ENCODE measurements at places on chromosomes 3 and 15. TPM values are rescaled to one million over a fixed set of nuclear protein-coding genes. Genes with fewer than 3 reads are reported as not detected.

GRCh38 chr3:81684751-81685395, 76.6 kb downstream of the GBE1 start:
- DNase-seq, result no peak

GRCh38 chr3:77254967-77255831, 215.3 kb downstream of the ROBO2 start:
- no peak for DNase-seq

Gene UTS2B
- total RNA-seq, result 0.65 TPM

Gene SERINC4
- total RNA-seq, result 0.30 TPM

- no peak for DNase-seq
These were observed 74.9 kb downstream of the OSBPL10 start for GRCh38 chr3:31906182-31906581.

Gene NDUFB5
- total RNA-seq, result 365 TPM

DNA sequence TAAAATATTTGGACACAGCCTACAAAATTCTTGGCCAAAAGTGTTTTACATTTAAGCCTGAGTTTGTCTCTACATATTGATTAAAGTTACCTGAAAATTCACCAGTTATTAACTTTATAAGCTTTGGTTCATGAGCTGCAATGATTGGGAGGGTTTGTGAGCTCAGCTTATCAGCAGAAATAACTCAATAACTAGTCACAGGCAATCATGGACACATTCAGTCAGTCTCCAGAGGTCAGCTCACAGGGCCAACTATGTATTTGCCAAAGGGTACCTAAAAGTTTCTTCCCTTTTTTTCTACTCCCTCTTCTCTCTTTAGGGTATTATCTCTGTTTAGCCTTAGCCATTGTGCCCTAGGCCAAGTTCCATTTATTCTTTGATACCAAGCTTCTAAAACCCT, 145.9 kb downstream of the ZPLD1 start:
- no peak for DNase-seq

DNA sequence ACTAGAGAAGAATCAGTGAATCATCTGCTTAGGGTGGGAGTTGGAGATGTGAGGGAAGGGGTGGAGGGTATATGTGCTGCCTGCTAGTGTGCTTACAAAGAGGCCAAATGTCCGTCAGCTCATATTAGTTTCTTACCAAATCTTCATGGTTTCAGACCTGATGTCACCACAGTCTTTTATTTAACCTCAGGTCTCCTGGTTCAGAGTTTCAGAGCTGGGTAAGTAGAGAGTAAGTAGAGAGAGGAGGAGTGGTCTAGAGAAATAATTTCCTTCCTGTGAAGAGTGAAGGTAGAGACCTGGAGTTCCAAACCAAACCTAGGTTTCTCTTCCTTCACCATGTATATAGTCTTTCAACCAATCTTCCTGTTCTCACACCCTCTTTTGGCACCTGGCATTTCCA, 17.5 kb upstream of the P2RY1 start:
- DNase-seq, result no peak

GRCh38 chr3:43327582-43327979, 41.2 kb downstream of the SNRK start:
- DNase-seq, result no peak

GRCh38 chr3:48047841-48048464, 31.7 kb upstream of the MAP4 start:
- DNase-seq, result no peak

DNA sequence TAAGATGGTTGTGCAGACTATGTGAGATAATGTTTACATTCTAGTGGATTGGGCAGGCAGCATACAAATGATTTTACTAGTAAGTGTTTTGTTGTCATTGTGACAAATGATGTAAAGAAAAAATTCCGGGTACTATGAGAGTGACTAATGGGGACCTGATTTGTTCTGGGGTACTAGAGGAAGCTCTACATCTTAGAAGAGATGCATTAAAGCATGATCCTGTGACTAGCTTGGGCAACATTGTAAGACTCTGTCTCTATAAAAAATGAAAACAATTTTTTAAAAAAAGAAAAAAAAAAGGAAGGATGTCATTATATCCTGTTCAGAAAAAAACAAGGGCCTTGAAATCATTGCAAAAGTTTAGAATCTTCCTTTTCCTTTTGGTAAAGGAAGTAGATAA, 58.1 kb upstream of the MYRIP start:
- no peak for DNase-seq

Gene FGF7
- total RNA-seq, result 44.6 TPM

GRCh38 chr3:89440386-89440785, 333.0 kb downstream of the EPHA3 start:
- DNase-seq, result no peak

Gene PRSS50
- 0.11 TPM for total RNA-seq

- DNase-seq, result no peak
These were observed 38.8 kb downstream of the PTPRG start for GRCh38 chr3:61600195-61600594.

- DNase-seq, result no peak
These were observed 50.9 kb upstream of the MRPL3 start for GRCh38 chr3:131553495-131554247.

GRCh38 chr3:7709376-7710082, 792.1 kb upstream of the LMCD1 start:
- DNase-seq, result no peak

DNA sequence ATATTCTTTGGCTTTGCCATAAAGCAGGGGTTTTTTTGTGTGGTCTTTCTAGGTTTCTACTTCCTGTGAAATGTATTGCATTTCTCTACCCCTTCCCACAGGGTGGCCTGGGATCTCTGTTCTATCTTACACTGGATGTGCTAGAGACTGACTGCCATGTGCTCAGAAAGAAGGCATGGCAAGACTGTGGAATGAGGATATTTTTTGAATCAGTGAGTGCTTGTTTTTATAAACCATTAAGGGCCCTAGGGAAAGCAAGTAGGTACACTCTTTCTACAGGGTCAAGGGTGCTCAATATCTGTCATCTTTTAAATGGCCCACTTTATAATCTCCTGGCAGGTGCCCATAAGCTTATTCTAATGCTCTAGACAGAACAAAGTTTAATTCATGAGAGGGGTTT, 730 bp downstream of the FETUB start:
- DNase-seq, result no peak

Gene DUOXA1
- 0.68 TPM for total RNA-seq

DNA sequence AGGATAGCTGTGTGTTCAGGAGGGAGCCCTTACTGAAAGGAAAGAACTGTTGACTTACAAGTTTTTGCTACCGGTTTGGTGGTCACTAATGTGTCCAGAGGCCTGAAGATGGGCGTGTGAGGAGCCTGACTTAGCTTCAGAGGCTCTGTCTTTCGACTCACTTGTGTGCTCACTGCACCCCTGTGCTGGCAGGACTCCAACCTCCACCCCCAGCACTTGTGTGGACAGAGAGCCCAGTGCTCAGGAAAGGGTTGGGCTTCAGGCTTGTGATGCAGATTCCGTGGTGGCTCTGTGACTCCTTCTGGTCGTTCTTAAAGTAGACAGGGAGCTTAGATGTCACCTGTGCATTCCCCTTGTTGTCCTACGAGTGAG, 100.9 kb downstream of the PGPEP1L start:
- no peak for DNase-seq

DNA sequence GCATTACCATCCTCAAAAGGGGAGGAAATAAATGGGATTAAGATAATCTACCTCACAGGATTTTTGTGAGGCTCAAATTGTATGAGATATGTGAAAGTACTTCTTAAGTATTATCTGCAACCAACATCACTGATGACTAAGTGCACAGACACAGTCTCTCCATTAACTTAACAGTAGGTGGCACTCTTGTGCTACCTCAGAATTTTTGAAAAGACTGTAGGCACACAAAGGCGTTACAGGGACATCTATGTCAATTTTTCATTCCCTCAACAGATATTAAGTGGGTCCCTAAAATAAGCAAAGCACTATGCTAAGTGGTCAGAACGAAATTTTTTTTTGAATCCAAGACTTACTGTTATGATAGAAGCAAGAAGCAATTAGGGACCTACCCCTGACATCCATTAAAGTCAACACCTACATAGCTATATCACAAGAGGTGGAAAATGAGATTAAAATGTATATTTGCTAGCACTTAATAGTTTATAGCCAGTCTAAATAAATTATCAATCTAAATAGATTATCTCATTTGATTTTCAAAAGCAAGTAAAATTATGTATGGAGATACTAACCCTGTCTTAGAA, 52.9 kb downstream of the RYK start:
- DNase-seq, result no peak

GRCh38 chr3:99330281-99330680, 308.1 kb upstream of the COL8A1 start:
- no peak for DNase-seq

DNA sequence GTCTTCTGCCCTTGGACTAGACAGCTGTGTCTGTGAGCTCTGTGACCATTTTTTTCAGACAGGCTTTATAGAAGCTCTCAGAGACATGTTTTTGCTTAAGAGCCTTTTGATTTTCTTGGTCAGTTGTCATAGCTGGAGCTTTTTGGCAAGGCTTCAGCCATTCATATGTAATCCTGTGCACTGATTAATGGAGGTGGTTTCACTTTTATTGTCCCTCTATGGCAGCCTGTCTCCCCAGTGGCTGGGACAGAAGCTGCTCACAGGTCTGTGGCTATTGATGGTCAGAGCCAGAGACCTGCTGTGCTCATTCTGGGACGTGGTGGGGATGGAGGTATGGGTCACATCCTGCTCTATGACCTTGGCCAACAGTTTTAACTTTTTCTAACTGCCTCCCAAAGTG, 226.6 kb upstream of the LRRFIP2 start:
- DNase-seq, result no peak

- DNase-seq, result no peak
These were observed 15.9 kb downstream of the CHL1 start for GRCh38 chr3:212432-212831.

DNA sequence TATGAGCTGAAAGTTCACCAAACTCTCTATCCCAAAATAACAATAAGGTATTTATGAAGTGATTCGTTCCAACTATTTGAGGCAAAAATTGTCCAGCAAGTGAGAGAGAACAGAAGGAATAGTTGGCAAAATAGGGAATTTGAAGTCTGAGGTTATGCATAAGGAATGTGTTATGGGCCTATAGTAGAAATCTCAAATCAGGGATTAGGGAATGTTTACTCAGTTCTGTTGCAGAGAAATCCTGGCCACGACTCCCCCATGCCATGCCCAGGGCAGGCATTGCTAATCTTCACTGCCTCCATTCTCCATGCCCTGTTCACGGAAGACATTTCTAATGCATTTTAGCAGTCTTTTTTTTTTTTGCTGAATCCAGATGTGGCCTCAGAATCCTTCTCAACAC, 58.6 kb downstream of the FLNB start:
- DNase-seq, result no peak

DNA sequence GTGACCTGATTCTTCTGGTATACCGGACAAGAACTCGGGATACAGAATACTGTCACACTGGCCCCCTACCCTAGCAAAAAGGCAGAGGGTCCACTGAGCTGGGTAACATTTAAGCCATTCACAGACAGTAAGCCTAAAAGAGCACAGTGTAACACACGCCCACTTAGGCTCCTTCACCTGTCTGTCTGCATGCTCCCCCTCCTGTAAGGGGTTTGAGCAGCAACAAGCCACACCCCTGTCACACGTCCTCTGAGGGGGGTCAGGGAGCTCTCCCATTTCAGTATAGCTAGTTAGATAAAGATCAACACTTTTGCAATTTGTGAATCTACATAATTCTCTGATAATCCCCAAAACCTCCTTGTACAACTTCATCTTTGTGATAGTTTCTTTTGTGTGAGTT, 586.3 kb upstream of the LMCD1 start:
- no peak for DNase-seq

DNA sequence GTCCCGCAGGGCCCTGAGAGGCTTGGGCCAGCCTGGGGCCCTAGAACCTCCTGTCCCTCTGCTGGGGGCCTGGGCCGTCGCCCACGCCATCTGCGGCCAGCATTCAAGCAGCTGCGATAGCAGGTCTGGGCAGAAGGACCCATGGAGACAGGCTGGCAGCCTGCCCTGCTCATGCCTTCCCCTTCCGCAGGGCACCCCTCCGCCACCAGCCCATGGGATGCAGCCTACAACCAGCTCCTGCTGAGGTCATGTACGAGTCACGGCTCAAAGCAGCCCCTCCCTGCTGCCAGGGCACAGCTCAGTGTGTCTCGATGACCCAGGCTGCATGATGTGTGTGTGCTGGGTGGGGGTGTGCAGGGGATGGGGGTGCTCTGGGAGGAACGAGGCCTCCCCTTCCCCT, 27.8 kb downstream of the DUSP7 start:
- peak; percentile 87 for DNase-seq

GRCh38 chr3:71358243-71358642, 225.3 kb downstream of the FOXP1 start:
- DNase-seq, result no peak
